Astrocyte of the cerebellum (primary cell): ENCODE measurements at places on chromosomes 1 and 21.

DNA sequence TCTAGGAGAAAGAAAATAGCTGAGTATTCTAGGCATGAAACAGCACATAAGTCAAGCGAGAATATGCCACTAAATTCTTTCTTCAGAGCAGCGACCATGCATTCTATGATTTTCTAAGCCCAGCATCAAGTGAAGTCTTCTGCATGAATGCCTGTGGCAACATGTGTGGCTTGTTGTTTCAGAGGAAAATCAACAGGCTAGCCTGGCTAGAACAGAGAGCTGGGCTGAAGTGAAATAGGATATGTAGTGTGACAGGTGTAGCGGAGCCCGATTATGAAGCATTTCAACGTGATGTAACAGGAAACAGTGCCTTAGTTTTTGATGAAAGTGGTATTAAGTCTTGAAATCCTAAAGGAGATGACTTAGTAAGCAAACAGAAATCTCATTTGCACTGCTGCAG lies 7.0 kb downstream of the CSDE1 start:
- no peak for DNase-seq

GRCh38 chr1:7912145-7912544 lies 28.5 kb downstream of the TNFRSF9 start:
- no peak for DNase-seq

DNA sequence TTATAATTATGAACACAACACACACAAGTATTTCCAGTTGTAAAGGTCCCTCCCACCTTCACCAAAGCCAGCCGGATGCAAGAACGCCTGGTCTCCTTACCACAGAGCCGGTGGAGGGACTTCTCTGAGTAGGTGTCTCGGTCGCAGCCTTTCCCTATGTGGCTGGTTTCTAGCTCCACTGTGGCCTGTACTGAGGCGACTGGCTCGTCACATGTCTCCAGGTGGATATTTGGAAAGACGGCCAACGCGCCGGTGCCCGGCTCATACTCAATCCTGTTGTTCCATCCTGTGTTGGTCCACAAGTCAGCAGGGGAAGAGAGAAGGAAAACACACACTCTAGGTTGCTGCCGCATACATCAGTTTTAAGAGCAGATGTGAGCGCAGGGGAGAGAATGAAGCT lies 74.4 kb downstream of the CLSTN1 start:
- no peak for DNase-seq

GRCh38 chr1:19682257-19682656 lies 17.6 kb downstream of the HTR6 start:
- DNase-seq, result peak; percentile 37

DNA sequence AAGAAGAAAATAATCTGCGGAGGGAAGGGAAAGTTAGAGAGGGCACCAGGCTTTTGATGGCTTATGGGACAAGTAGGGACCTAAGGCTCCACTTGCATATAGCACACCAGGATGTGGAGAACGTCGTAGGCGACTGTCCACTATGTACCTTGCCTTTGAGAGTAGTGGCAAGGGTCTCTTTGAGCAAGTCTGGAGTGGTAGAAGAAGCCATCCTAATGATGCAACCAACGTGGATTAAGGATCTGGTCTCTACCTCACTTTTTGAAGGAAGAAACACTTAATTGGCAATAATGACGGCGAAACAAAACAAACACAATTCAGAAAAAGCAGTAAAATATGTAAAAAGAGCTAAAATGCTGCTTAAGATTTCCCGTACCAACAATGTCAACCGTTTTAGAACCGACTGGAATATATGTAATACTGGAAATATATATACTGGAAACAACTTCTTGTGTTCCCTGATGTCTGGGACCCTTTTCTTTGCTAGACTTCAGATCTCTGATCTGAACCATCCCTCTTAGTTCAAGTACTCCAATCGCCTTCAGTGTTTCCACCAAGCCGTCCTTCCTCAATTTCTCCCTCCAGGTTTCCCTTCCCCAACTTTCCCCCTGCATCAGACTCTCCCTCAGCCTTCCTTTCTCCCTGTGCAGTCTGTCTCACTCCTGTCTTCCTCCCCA lies 821 bp upstream of the KHDRBS1 start:
- DNase-seq, result no peak

- no peak for DNase-seq
Observed at GRCh38 chr1:43556782-43557181, 26.1 kb downstream of the PTPRF start.

DNA sequence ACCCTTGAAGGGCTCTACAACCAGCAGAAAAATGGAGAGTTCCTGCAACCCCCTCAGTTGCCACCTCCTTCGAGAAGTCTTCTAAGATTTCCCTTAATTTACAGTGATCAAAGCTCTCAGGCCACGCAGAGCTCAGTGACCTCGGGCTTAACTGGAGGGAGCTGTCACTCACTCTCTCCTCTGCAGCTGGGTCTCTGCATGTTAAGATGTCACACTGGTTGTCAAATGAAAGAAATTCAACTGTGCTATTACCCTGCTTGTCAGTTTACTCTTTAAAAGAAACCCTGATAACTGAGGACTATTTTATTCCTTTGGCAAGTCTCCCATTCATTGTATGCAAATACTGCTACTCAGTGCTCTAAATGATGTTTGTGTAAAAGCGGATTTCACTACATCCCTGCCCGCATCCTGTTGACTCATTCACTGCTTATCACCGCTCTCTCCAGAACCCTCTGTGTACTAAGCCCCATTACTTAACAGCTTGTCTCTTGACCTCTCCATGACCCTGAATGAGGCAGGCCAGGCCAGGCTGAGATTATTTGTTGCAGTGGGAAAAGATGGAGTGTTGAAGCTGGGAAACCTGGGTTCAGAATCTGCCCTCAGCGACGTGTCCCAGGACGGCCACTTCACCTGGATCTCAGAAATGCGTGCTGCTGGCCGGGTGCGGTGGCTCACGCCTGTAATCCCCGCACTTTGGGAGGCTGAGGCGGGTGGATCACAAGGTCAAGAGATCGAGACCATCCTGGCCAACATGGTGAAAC lies 13.7 kb downstream of the DHRS3 start:
- DNase-seq, result peak; percentile 87

DNA sequence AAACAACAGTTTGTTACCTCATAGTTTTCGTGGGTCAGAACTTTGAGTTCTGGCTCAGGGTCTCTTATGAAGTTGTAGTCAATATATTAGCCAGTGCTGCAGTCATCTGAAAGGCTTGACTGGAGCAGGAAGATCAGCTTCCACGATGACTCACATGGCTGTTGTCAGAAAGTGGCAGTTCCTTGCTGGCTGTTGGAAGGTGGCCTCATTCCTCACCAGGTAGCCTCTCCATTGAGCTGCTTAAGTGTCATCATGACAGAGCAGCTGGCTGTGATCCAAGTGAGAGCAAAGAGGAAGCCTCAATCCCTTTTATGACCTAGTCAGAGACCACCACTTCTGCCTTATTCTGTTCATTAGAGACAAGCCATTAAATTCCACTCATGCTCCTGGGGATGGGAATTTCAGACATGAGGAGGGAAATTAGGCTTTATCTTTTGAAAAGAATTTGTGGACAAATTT lies 5.6 kb downstream of the OSBPL9 start:
- peak; percentile 34 for DNase-seq

- no peak for DNase-seq
Observed at GRCh38 chr1:68723791-68724190, 226.9 kb upstream of the DEPDC1 start.

DNA sequence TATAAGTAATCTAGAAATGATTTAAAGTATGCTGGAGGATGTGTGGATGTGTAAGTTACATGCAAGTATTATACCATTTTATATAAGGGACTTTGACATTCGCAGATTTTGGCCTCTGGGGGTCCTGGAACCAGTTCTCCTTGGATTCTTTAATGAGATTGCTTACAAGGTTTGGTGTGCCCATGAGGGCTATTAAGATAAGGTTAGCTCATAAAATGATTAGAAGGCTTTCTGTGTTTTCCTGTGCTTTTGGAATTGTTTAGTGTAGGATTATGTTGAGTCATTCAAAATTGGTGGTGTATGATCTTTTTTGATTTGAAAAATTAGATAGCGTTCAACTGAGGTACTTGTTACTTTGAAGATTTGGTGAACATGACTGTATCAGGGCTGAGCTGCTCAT lies 5.6 kb downstream of the USP25 start:
- no peak for DNase-seq

DNA sequence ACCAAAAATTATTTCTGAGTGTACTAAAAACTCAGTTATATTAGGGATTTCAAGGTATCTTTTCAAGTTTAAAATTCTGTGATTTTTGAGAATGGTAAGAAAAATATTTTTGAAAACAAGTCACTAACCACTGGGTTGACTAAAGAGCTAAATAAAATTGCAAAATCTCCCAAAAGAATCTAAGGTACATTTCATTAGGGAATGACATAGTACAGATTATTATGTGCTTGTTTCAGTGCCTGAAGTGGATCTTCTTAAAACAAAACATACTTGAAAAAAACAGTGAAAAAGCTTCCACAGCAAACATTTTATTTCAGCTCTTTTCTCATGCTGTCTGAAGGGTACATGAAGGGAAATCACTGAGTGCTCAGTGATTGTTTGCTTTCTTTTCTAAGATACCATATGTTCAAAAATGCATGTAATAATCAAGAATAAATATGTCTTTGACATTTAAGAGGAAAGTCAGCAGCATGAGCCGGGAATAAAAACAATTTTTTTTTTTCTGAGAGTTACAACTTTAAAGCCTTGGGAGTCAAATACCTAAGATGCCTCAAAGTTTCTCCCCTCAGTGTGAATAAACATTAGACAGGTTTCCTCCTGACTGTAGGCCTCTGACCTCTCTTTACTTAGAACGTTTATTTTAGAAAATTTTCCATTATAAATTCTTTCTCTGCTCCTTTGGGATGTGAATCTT lies 200.7 kb downstream of the KCNT2 start:
- DNase-seq, result peak; percentile 62

DNA sequence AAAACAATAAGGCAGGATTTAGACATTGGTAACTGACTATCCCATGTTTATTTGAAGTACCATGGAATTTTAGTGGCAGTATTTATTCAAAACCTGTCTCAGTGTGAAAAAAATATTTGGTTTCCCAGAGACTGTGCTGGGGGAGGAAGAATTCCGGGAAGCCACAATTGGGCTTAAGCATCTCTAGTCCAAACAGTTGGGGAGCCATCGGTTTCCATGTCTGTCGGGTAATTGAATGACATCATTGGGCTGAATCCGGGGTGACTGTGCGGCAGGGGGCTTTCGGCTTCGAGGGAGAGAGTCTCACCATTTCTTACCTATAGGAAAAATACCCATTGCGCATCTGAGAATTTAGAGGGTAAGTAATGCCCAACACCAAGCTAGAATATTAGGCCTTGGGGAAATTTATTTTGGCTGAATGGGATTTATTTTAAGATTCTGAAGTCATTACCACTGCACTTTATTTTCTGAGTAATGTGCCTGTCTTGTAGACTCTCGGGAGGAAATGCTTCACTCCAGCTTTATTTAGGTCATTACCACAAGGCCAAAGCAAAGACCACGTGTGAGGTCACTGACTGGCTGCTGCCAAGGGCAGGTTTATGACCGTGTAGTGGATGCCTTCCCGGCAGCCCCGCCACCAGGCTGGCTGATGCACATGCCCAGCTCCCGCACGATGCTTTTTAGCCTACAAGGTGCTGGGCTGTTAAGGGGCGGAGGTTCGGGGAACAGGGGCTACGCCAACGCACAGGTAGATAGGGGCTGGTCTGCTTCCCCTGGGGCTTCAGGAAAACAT lies 23.1 kb upstream of the UMODL1 start:
- peak; percentile 93 for DNase-seq

- no peak for DNase-seq
Observed at GRCh38 chr1:244601336-244601735, 51.6 kb upstream of the DESI2 start.

- no peak for DNase-seq
Observed at GRCh38 chr1:46102769-46103476, 29.5 kb downstream of the PIK3R3 start.

DNA sequence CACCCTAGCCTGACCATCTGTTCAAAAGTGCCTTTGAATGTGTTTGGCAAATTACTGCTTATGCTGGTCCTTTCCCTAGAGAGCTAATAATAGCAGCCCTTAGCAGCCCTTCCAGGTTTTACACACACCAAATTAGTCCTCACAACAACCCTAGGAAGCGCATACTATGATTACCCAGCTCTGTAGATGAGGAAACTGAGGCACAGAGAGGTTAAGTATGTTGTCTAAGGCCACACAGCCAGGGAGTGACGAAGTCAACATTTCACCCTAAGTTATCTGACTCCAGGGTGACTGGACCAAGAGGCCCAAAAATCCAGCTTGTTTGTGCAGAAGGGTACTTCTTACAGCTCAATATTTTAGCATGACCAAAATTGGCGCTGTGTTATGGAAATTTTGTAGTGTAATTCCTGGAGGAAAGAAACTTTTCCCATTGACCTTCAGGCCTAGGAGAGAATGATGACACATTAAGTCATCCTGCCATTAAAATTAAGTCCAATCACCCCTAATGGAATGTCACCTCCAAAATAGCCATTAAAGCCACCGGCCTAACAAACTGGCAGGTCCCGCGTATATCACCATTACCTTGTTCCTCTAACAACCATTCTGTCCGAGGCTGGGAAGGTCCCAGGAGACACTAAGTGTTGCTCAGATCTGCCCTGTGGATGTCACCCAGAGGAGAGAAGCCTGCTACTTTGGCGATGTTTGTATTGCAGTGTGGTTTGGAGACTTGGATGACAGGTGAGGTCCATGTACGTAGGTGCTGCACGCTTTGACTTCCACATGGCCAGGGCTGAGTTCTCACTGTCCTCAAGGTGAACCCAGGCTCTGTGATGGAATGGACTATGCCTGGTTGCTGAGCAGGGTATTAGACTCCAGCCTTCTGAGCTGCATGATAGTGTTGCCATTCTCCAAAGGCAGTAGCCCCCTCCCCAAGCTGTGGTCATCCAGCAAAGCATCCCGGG lies 258.3 kb downstream of the TOMM20 start:
- no peak for DNase-seq

GRCh38 chr1:35324486-35324885 lies 56.0 kb downstream of the ZMYM4 start:
- DNase-seq, result no peak

GRCh38 chr1:99849413-99849743 lies 783 bp upstream of the AGL start:
- no peak for DNase-seq

DNA sequence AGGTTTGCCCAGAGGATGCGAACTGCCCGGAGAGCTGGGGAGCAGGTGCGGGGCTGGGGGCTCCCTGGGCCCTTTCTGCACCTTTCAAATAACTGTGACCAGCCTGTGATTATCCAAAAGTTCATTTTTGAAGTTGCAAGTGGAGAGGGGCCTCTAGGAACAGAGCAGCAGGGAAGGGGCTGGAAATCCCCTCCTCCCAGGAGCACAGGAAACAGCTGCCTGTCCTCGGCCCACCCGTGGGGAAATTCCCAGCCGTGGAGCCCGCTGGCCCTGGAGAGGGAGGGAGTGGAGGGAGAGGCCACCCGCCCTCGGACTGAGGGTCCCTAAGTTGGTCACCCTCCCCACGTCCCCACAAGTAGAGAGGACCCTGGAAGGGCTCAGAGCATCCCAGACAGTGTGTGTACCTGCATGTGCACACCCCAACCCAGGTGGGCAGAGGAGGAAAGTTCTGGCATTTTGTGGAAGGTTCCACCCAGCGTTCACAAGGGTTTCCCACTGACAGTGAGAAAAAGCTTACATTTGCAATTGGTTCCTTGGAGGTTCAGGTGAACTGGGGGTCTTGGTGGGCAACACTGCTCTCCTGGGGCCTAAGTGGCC lies 1.2 kb upstream of the TNFRSF4 start:
- DNase-seq, result no peak

GRCh38 chr1:214102907-214103306 lies 115.1 kb downstream of the PROX1 start:
- peak; percentile 63 for DNase-seq
